ENCODE measurements at places on chromosomes 13 and 19.

DNA sequence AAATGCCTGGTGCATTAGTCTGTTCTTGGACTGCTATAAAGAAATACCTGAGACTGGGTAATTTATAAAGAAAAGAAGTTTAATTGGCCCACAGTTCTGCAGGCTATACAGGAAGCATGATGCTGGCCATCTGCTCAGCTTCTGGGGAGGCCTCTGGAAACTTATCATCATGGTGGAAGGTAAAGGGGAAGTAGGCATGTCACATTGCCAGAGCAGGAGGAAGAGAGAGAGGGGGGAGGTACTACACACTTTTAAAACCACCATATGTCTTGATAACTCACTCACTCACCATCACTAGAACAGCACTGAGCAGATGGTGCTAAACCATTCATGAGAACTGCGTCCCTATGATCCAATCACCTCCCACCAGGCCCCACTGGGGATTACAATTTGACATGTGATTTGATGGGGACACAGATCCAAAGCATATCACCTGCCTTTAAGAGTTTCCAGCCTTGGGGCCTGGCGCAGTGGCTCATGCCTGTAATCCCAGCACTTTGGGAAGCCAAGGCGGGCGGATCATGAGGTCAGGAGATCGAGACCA, 219.0 kb downstream of the KATNAL1 start:
- DNase-seq = no peak

- DNase-seq = no peak
Measured at GRCh38 chr13:111115965-111116521, 933 bp downstream of the ARHGEF7 start.

DNA sequence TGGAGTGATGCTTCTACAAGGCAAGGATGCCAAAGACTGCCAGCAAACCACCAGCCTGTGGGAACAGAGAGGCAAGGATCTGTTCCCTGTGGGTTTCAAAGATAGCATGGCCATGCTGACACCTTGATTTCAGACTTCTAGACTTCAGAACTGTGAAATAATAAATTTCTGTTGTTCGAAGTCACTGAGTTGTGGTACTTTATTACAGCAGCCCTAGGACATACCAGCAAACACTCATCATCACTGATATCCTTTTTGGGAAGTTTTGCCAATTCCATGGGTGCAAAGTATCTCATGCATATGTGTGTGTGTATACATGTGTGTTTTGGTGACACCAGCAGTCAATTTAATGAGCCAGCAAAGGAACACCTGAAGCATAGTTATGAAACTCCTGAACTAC, 21.0 kb downstream of the LMO7 start:
- no peak for DNase-seq

GRCh38 chr19:1986357-1987162, 29.0 kb downstream of the BTBD2 start:
- no peak for DNase-seq

DNA sequence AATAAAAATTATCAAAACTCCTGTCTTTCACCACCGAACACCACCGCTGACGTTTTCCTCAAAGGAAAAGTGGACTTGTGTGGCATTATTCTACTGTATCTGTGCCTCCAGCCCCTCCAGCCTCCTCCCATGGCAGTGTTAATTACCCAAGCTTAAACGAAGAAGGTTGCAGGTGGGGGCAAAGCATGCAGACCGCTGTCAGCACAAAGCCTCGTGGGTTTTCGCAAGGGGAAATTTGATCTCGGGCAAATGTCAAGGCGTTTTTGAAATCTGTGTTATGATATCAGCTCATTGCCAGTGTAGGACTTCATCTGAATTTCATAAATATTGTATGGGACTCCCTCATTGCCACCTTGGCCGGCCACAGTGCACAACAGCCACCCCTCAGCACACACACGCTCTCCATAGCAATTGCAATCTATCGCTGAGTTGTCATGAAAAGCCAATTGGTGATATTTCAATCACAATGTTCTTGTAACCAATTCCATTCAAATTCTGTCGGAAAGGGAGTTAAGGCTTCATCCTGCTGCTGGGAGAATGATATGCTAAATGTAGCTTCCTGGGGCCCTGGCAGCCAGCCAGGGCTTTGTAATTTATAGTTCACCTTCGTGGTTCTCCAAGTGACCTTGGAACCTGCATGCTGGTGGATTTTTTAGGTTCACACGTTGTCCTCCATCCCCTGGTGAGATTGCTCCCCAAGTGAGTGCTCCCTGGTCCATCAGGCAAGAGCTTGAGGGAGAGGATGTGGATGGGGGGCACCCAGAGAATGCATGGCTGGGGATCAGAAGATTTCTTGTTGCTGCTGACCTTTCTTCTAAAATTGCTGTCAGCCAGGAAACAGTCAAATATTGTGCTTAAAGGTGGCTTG, 16.6 kb downstream of the CHST8 start:
- no peak for DNase-seq

- no peak for DNase-seq
Measured at GRCh38 chr19:48806518-48806817, 4.4 kb downstream of the BCAT2 start.

DNA sequence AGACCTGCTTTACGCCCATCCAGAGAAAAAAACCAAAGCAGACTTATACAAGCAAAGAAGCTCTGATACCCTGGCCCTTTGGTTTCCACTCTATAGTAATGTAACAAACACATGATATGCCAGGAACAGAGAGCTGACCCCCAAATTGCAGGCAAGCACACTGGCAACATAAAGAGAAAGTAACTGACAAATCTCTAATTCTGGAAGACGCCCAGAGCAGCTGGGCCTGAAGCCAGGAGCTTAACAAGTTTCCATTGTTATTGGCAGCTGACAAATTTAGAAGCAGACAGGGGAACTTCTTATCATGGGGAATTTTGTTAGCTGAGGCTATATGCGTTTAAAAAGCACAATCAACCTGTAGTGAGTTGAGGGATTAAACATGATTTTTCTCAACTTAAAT, 158.0 kb downstream of the DLEU7 start:
- no peak for DNase-seq

- no peak for DNase-seq
Measured at GRCh38 chr13:94859278-94859691, 146.9 kb upstream of the SOX21 start.

DNA sequence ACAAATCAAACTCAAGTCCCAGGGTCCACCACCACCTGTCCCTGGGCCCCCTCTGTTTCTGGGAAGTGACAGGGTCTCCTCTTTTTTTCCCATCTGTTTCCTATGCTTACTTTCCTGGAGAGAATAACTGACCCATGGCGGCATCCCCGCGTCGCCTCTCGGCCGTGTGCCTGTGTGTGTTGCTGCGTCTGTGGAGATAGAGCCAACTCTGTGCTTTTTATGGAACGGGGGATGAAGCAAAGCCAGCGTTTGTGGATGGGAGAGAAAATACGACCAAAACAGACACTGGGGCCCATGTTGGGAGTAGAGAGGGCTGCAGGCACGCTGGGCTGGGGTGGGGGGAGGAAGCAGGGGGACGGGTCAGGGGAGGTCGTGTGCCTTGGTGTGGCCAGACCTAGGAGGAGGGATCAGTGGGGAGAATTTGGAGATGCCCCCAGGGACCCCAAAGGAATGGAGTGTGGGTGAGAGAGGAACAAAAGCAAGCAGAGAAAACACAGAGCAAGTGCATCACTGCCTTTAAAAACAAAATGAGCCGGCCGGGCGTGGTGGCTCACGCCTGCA, 16.6 kb downstream of the PLK5 start:
- DNase-seq = no peak

- no peak for DNase-seq
Measured at GRCh38 chr13:78977311-78977710, 318.4 kb upstream of the OBI1 start.

- no peak for DNase-seq
Measured at GRCh38 chr19:31351056-31351854, 2.0 kb upstream of the TSHZ3 start.

DNA sequence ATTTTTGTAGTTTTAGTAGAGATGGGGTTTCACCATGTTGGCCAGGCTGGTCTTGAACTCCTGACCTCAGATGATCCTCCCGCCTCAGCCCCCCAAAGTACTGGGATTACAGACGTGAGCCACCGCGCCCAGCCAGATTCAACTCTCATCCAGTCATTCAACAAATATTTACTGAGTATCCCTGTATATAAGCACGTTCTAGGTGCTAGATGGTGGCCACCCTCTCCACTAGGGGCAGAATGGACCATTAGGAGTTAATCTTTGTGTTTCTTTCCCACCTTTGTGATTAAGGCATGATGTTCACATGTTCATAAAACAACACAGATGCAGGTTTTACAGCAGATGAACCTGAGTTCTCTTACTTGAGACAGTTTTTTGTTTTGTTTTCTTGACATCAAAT, 7.3 kb downstream of the SHKBP1 start:
- no peak for DNase-seq

- no peak for DNase-seq
Measured at GRCh38 chr13:104841110-104841509, 1694.4 kb downstream of the EFNB2 start.

GRCh38 chr19:18743784-18744418, 47.2 kb downstream of the COMP start:
- no peak for DNase-seq

- DNase-seq = no peak
Measured at GRCh38 chr13:47085346-47085745, 188.5 kb upstream of the HTR2A start.

- no peak for DNase-seq
Measured at GRCh38 chr13:51202477-51203046, 19.6 kb upstream of the FAM124A start.

DNA sequence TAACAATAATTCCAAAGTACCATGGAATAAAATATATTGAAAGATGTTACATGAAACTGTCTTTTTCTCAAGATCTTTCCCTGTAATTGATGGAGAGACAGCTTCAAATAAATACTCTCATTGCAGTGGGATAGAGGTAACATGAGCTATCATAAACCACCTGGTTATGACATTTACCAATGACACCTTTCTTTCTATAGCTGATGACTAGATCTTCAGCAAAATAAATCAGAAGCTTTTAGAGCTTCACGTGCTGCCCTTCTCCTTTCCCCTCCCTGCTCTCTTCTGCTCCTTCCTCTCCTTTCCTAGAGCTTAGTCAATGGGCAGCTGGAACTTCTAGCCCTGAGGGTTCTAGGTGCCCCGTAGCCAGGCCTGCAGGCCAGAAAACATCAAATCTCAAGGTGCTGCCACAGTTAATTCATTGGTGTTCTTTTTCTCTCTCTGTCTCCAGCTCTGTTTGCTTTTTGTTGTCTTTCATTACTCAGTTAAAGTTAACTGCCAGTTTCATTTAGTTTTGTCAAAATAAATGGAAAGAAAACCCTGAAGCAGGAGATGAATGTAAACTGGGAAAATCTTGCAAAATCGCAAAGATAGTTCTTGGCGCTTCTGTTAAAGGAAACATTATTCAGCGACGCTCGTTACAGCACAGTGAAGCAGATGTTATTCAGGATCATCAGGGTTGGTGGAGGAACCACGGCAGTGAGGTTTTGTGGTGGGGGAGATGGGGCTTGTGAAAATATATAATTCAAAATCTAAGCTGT, 8.3 kb upstream of the METTL21C start:
- no peak for DNase-seq

DNA sequence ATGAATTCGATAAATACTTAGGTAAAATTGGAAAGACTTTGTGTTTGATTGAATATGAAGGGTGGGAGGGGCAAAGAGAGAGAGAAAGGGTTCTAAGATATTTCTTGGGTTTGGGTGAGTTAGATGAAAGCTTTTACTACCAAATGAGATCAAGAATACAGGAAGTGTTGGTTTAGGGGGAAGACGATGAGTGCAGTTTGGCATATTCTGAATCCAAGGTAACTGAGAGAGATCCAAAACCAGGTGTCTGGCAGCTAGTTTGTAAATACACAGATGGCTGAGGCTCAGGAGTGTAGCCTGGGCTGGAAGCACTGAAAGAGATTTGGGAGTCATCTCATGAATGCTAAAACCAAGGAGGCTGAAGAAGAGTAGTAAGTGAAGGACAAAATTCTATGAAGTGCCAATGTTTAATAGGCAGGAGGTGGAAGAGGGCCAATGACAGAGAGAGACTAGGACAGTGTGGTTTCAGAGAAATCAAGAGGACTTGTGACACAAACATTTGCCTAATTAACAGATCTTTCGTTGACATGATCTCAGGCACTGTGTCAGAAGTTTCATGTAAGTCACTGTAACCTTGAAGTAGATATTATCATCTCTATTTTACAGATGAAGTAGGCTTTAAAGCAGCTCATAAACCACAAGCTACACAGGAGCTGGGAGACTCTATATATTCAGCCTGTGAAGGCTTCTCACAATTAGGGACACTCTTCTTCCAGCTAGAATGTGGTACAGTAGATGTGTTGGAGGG, 70.2 kb upstream of the ZDHHC20 start:
- no peak for DNase-seq

GRCh38 chr13:56015919-56016318, 1124.8 kb upstream of the PRR20A start:
- DNase-seq = no peak

DNA sequence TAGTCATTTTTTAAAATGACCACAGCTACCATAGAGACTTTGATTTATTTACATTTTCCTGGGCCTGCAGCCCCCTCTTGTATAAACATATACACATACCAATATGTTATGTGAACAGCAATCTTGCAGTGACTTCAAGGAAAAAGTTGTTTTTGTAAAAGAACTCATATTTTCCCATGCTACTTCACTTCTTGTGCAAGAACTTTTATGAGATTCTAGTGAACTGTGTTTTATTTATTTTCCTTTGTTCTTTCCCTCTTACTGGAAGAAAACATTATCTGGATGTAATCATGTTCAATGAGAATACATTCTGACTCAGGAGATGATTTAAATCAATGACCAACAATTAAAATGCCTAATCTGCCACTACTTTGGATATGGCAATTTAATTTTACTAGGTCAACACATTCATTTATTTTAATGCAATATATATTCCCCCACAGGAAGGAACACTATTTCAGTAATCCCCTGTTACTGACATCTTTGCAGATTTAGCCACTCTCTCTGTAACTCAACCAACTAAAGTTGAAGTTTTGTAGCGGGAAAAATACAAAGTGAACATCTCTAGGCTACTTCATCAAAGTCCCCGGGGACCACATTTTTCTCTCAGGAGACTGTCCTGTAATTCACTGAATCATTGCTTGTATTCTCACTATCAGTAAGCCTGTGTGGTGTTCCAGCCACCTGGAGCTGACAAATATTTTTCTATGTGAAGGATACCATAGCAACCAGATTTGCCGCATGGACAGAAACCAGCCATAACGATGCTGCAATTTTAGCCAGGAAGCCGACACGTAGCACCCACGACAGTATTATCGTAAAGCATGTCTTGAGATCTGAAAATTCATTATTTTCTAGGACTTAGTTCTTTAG, 90.5 kb downstream of the STARD13 start:
- no peak for DNase-seq

DNA sequence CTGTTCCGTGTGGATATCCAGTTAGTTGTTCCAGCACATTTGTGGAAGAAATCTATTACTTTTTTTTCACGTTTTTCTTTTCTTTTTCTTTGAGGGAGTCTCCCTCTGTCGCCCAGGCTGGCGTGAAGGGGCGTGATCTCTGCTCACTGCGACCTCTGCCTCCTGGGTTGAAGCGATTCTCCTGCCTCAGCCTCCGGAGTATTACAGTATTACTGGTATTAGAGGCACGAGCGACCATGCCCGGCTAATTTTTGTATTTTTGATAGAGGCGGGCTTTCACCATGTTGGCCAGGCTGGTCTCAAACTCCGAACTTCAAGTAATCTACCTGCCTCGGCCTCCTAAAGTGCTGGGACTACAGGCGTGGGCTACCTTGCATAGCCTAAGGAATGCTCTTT, 43.6 kb downstream of the ZNF611 start:
- DNase-seq = no peak

Data from stimulated activated CD4-positive, alpha-beta T cell treated with anti-CD3 and anti-CD28 coated beads, TNF-alpha, amount 100 ng/mL, for 4 hours (primary cell).